ENCODE measurements at places on chromosomes 3 and 15. TPM values are rescaled to one million over a fixed set of nuclear protein-coding genes. Genes with fewer than 3 reads are reported as not detected.

GRCh38 chr15:78312536-78312935 lies 13.1 kb upstream of the SKIC8 start:
- no peak overlapping the region for H3K4me3 ChIP-seq
- no peaks in the 10 kb centered on the region for H3K4me1 ChIP-seq
- no peaks in the 10 kb centered on the region for H3K36me3 ChIP-seq

DNA sequence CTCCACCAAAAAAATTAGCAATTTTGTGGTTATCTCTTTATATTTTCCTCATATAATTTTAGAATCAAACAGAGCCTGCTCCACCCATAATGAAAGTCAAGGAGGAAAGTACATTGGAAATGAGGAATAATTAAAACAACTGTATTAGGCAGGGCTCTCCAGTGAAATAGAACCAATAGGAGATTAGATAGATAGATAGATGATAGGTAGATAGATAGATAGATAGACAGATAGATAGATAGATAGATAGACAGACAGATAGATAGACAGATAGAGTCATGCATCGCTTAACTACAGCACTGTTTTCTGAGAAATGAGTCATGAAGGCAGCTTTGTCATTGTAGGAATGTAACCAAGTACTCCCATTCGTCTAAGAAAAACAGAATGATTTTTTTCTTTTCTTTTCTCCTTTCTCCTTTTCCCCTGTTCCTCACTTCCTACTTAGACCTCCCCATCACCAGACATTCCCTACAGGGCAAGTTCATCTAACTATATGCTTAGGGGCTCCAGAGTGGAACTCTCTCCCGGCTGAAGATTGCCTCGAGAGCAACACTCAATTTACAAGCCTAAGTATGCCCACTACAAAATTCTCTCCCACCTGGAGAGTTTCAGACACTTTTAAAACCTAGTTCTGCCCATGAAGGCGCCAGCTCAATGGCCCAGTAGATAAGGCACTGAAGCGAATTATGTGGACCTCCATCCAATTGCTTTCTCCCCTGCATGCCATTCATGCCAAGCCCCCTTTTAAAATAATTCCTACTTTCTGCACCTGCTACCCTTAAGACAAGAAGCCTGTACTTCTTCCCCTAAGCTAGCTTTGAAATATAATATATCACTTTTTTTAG lies 53.3 kb upstream of the LIPC start:
- DNase-seq: peak; percentile 46
- peaks cover 9% of the 10 kb centered on the region for H3K4me1 ChIP-seq
- H3K36me3 ChIP-seq: peaks cover 7% of the 10 kb centered on the region
- peak overlapping the region; percentile 40 for H3K4me3 ChIP-seq
- peak overlapping the region; percentile 22 for H3K27ac ChIP-seq

DNA sequence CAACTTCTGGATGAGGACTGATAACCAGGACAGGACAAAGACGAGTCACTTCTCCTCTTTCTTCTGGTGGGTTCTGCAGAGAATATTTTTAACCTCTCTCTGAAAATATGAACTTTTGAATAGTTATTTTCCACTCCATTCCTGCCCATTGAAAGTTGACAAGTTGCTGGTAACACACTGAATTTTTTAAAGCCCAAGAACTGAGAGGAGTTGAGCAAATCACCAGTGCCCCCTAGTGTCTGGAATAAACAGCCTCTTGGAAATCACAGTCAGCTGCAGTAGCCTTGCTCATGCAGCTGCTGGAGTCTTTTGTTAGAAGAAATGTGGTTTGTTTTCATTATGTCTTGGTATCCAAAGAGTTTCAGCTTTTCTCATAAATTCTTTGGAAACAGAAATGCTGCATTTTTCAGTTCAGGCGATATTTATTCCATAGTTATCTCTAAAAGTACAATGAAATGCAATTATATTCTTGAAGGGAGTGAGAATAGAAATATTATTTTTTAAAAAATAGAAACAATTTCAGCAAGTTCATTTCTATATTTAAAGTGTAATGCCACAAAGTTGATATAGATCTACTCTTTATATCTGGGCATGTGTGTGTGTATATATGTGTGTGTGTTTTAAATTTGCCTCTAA lies 741.0 kb upstream of the CBLB start:
- peak; percentile 83 for DNase-seq
- peak overlapping the region; percentile 56 for H3K27ac ChIP-seq
- H3K27me3 ChIP-seq: no peaks in the 10 kb centered on the region
- peaks cover 30% of the 10 kb centered on the region for H3K4me1 ChIP-seq
- H3K36me3 ChIP-seq: peaks cover 18% of the 10 kb centered on the region

- peaks cover 32% of the 10 kb centered on the region for H3K36me3 ChIP-seq
- H3K4me1 ChIP-seq: peaks cover 37% of the 10 kb centered on the region
- no peak for DNase-seq
- no peak overlapping the region for H3K4me3 ChIP-seq
- H3K27ac ChIP-seq: no peak overlapping the region
Observed at GRCh38 chr15:85722374-85723152, 72.2 kb downstream of the KLHL25 start.

DNA sequence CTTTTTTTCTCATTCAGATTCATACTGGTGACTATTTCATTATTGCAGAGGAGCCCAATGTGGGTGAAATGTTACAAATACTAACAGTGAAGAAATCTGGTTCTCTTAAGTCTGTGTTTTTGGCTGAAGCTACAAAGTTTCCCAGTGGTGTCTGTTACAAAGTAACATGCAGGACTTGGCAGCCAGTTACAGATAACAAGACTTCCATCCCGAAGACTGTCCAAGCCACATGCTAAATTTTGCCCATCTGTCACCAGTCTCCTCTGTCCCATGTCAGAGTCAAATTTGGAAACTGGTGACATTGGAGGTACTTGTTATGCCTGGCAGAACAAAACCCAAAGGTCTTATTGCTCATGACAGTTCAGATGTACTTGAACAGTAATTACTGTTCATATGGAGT lies 269.2 kb upstream of the GOLIM4 start:
- no peak overlapping the region for H3K4me3 ChIP-seq
- H3K27me3 ChIP-seq: no peaks in the 10 kb centered on the region
- H3K4me1 ChIP-seq: no peaks in the 10 kb centered on the region
- no peak overlapping the region for H3K27ac ChIP-seq
- no peak for DNase-seq

- peak overlapping the region; percentile 68 for H3K27ac ChIP-seq
- no peak for DNase-seq
Observed at GRCh38 chr3:16482770-16483531, 30.5 kb downstream of the RFTN1 start.

GRCh38 chr15:44082558-44083157 lies 112.4 kb downstream of the FRMD5 start:
- peaks cover 64% of the 10 kb centered on the region for H3K4me1 ChIP-seq
- no peak overlapping the region for H3K4me3 ChIP-seq
- no peak overlapping the region for H3K27ac ChIP-seq
- no peaks in the 10 kb centered on the region for H3K27me3 ChIP-seq

- H3K27me3 ChIP-seq: no peaks in the 10 kb centered on the region
- peak overlapping the region; percentile 27 for H3K27ac ChIP-seq
- DNase-seq: no peak
- H3K4me1 ChIP-seq: peaks cover 98% of the 10 kb centered on the region
- peaks cover 14% of the 10 kb centered on the region for H3K36me3 ChIP-seq
Observed at GRCh38 chr15:80485370-80486164, 81.4 kb downstream of the ARNT2 start.

DNA sequence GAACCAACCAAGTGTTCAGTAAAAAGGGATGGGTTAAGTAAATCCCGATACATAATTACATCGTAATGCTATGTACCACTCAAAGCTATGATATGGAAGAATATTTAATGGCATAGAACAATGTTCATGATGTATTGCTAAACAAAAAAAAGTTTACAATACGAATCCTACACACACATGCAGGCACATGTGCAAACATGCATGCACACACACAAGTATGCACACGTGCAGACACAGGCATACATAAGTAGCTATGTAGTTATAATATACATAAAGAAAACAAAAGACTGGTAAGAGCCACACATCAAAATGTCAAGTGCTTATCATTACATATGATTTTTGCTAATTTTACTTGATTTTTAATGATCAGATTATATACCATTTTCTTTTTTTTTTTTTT lies 74.2 kb downstream of the ARRDC4 start:
- H3K27ac ChIP-seq: no peak overlapping the region
- DNase-seq: no peak

- no peak overlapping the region for H3K4me3 ChIP-seq
- peaks cover 4% of the 10 kb centered on the region for H3K27me3 ChIP-seq
- no peak overlapping the region for H3K27ac ChIP-seq
- DNase-seq: no peak
Observed at GRCh38 chr3:189262746-189263145, 91.0 kb downstream of the TPRG1 start.

- no peaks in the 10 kb centered on the region for H3K27me3 ChIP-seq
- peak overlapping the region; percentile 49 for H3K4me3 ChIP-seq
- H3K36me3 ChIP-seq: 0 out of 2 replicates have a peak, but pooled peaks cover 4% of the 10 kb centered on the region
- peaks cover 49% of the 10 kb centered on the region for H3K4me1 ChIP-seq
Observed at GRCh38 chr3:188390775-188391443, 237.0 kb downstream of the LPP start.

- DNase-seq: no peak
- peaks cover 12% of the 10 kb centered on the region for H3K36me3 ChIP-seq
- no peak overlapping the region for H3K27ac ChIP-seq
- H3K4me3 ChIP-seq: no peak overlapping the region
Observed at GRCh38 chr3:122903171-122903570, 108.3 kb downstream of the SLC49A4 start.

- H3K27me3 ChIP-seq: peaks cover 3% of the 10 kb centered on the region
- H3K4me1 ChIP-seq: peaks cover 6% of the 10 kb centered on the region
- no peak overlapping the region for H3K27ac ChIP-seq
- DNase-seq: no peak
Observed at GRCh38 chr3:133211449-133211848, 173.3 kb downstream of the TMEM108 start.

- H3K27ac ChIP-seq: no peak overlapping the region
- H3K36me3 ChIP-seq: no peaks in the 10 kb centered on the region
- DNase-seq: no peak
Observed at GRCh38 chr3:184748219-184749135, 36.6 kb upstream of the MAGEF1 start.

Gene GOLGA8M
- total RNA-seq: 0.48 TPM

Gene FBLN2
- total RNA-seq: 67.4 TPM

Gene VPS13C
- 23.3 TPM for total RNA-seq

Gene TTC23
- total RNA-seq: 13.3 TPM

Gene ADAMTS7
- total RNA-seq: 0.42 TPM

Gene ADIPOQ
- total RNA-seq: not detected

All from HFFc6 (cell line).